ENCODE measurements at places on chromosomes 3 and 15.

DNA sequence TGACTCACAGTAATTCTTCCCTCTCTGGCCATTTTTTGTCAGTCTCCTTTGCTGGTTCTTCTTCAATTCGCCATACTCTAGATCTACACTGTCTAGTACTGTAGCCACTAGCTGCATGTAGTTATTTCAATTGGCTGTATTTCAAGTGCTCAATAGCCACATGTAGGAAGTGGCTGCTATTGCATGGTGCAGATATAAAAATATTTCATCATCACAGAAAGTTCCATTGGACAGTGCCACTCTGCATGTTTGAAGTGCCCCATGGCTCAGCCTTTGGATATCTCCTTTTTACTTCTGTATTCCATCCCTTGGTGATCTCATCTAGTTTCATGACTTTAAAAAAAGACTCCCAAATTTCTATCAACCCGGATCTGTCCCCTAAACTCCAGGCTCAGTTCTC lies 22.1 kb downstream of the PPP2R3A start:
- no peak for DNase-seq

GRCh38 chr15:90686435-90687218 lies 30.5 kb upstream of the BLM start:
- DNase-seq: no peak

DNA sequence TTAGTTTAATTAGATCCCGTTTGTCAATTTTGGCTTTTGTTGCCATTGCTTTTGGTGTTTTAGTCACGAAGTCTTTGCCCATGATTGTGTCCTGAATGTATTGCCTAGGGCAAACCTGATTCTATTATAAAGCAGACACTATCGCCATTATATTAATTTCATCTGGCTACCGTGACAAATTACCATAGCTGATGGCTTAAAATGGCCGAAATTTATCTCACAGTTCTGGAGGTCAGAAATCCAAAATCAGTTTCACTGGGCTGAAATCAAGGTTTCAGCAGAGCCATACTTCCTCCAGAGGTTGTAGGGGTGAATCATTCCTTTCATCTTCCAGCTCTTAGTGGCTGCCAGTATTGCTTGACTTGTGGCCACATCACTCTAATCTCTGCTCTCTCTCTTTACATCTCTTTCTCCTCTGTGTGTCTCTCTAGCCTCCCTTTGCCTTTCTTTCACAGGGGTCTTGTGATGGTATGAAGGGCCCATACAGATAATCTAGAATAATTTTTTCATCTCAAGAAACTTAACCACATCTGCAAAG lies 31.7 kb upstream of the FRMD4B start:
- no peak for DNase-seq

GRCh38 chr15:52785672-52786406 lies 4.3 kb downstream of the ONECUT1 start:
- no peak for DNase-seq
